ENCODE measurements at places on chromosomes 3 and 15.

- DNase-seq: no peak
Observed at GRCh38 chr3:157417247-157417646, 19.4 kb upstream of the PTX3 start.

DNA sequence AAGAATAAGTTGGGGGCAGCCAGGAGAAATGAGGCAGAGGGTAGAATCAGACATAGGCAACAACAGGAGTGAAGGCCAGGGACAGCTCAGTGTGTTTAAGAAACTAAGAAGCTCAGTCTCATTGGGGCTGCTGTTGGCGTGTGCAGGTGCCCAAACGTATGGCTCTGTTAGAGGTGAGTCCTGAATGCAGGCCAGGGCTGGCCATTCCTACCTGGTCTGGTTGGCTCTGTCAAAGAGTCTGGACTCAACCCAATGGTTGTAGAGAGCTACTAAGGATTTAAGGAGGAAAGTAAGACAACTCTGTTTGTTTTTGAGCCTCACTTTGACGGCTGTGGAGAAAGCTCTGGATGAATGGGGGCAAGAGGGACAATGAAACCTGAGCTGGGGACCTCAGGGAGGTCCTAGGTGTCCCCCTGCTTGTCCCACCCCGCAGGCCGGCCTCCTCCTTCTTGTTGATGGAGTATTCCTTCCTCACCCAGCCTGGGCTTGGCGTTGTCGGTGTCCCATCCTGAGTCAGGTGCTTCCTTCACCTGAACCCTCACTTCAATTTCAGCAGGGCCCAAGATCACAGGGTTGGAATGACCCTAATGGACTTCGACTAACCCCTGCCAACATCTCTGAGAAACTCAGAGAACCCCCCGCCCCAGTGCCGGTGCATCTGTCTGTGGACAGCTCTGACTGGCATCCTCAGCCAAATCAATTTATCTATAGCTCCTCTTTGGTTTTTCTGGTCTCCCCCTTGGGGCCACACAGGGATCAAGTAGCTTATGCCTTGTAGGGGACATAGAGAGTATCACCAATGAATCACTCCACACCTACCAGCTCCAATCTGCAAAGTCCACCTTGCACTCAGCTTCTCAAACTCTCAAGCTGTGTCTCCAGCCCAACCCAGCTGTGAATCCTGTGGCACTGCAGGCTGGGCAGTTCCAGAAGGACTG lies 8.3 kb downstream of the ITGA11 start:
- no peak for DNase-seq

DNA sequence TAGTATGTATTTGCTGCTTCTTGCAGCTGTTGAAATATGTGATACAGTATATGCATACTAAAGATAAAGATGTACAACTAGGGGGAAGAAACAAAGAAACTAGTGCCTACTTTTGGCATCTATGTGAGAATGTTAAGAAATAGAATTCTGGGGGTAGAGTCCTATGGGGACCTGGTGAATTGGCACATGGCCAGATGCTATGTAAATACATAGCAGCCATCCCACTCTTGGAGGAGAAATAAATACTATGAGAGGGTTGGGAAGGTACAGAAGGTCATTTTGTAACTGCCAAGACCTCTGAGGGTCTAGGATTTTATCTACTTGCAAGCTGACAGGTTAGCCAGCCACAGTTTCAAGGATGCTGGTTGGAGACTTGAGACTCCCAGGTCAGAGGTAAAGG lies 298.3 kb upstream of the TBL1XR1 start:
- no peak for DNase-seq

- DNase-seq: no peak
Observed at GRCh38 chr3:192366916-192367315, 360.4 kb downstream of the FGF12 start.

DNA sequence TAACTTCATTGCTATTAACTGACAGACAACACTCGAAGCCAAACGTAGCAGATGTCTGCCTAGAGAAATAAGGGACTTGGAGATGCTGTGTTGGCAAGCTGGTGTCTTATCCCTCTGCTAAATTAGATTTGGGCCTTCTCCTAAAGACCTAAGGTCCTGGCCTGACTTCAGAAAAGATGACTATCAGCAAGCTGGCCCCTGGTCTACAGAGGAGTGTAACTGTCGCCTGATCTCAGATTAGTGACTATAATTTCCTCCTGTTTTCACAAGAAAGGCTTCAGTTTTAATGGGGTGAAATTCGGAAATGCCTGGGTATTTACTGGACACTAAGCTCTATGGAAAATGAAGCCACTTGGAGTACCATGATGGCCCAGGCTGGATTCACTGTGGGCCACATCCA lies 53.1 kb upstream of the SLC7A14 start:
- no peak for DNase-seq

DNA sequence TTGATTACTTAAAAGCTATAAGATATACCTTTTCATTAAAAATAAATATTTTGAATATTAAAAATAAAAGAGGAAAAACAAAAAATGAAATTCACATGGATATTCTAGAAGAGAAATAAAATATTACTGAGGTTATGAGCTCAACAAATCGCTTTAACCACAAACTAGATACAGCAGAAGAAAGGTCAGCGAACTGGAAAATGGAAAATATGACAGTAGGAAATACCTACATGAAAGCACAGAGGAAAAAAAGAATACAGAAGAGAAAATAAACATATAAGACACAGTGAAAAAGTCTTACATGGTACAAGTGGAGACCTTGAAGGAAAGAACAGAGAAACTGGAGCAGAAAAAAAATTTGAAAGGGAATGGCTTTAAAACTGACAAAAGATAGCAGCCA lies 33.2 kb downstream of the SCAPER start:
- DNase-seq: no peak

DNA sequence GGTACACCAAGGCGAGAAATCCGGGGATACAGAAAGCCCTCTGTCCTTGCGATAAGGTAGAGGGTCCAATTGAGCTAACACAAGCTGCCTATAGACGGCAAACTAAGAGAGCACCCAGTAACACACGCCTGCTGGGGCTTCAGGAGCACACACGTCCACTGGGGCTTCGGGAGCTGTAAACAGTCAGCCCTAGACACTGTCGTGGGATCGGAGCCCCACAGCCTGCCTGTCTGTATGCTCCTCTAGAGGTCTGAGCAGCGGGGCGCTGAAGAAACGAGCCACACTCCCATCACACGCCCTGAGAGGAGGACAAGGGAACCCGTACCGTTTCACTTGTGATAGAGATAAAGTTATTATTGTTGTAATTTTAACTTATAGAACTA lies 486 bp downstream of the SAMMSON start:
- DNase-seq: no peak

DNA sequence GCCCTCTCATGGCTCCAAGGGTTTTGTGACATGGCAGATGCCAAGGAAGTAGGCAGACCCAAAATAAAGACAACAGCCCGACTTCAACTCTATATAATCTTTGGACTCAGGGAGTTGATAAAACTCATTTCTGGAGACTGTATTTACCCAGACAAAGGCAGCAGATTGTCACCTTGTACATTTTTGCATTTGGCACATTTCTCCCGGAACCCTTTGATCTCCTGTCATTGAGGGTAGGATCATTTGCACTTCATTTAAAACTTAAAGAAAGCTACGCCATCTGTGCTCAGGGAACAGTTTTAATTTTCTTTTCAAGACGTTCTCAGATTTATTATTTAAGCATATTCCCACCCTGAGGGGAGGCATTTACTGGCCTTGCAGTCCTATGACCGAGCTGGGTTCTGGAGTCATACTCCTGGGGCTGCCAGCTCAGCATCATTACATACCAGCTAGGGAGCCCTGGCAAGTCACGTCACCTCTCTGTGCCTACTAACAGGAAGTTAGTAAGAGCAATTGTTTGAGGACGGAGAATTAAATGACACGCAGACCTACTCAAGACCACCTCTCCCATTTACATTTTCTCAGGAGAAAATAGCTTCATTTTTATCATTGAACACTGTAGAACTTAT lies 5.9 kb downstream of the CDCP1 start:
- DNase-seq: no peak

GRCh38 chr3:186625600-186626042 lies 12.8 kb downstream of the AHSG start:
- DNase-seq: no peak

DNA sequence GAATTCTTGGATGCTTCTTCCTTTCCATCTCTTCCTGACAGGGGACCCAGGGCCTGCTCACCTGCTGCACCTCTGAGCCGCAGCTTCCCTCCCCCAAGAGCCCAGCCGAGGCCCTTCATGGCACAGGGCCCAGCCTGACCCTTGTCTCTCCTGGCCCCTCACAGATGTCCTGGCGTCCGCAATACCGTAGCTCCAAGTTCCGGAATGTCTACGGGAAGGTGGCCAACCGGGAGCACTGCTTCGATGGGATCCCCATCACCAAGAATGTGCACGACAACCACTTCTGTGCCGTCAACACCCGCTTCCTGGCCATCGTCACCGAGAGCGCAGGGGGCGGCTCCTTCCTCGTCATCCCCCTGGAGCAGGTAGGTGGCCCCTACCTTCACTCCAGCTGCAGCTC lies 66.2 kb downstream of the CORO2B start:
- DNase-seq: no peak

GRCh38 chr3:112087746-112088145 lies 1.6 kb downstream of the C3orf52 start:
- DNase-seq: no peak

DNA sequence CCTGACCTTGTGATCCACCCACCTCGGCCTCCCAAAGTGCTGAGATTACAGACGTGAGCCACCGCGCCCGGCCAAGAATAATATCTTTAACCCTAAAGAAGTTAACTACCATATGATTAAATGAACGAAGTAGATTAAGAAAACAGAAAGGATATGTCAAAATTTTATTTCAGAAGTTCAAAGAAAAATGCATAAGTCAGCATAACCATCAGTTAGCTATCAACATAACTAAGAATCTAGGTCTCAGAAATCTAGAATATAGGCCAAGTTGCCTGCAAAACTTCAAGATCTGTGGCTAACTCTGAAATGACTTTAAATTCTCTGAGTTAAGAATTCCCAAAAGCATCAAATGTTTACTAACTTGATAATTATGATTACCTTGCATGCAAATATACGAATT lies 38.0 kb downstream of the INO80 start:
- DNase-seq: no peak

- peak; percentile 30 for DNase-seq
Observed at GRCh38 chr3:138347960-138348753, at the start of gene MRAS. MRAS (plus strand) TSS chr3:138348579; CDS start chr3:138372884, 24,305 bp downstream.

DNA sequence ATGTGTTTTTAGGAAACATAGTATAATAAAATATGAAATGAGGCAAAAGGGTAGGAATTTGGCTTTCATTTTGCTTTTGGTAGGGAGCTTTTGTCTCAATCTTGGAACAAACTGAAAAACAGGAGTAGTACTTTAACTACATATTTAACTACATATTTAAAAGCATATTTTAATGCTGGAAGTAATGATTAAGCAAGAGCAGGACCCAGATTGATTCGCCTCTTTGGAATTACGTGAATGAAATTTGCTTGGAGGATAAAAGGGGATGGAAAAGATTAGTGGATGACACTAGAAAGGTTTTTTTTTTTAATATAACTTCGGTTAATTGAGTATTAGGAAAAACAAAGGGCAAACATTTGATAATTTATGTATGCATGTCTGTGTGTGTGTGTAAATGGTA lies 11.2 kb upstream of the TMEM212 start:
- no peak for DNase-seq

DNA sequence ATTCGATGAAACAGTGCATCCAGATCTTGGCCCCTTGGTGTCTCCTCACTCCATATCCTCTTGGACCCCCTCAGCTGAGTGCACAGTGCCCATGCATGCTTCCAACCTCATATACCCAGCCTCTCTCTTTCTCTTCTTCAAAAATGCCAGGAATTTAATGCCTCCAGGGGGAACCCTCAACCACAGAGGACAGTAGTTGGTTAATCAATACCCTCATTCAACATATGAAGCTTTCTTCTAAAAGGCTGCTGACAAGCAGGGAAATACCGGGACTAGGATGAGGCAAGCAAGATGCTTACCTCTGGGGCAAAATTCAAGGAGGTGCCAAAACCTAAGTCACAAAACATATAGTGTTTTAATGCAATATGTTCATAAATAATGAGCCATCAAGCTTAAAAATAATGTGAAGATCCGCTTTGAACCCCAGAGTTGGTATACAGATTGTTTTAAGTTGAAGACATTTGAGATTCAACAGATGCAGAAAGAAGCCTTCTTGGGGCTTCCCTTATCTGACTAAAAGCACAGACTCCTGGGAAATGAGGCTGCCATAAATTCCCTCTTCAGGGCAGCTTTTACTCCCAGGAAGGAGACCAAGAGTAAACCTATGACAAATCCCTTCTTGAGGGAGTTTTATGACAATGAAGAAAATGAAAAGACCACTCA lies 48.2 kb upstream of the FHIT start:
- DNase-seq: no peak
